ENCODE measurements at places on chromosomes 6 and 20. TPM values are rescaled to one million over a fixed set of nuclear protein-coding genes. Genes with fewer than 3 reads are reported as not detected.

HEY2 gene
- not detected for total RNA-seq

GRCh38 chr6:10963113-10963512 is 76.3 kb downstream of the SYCP2L start:
- H3K36me3 ChIP-seq = no peaks in the 10 kb centered on the region
- H3K4me3 ChIP-seq = no peak overlapping the region
- peaks cover 16% of the 10 kb centered on the region for H3K4me1 ChIP-seq
- no peaks in the 10 kb centered on the region for H3K27me3 ChIP-seq
- DNase-seq = no peak
- H3K27ac ChIP-seq = no peak overlapping the region

GRCh38 chr6:52909531-52909930 is at the start of gene GSTA3:
TSS of gene GSTA3 (minus strand) at chr6:52909698. CDS start at chr6:52905834, 3,864 bp downstream.
- DNase-seq = no peak
- H3K36me3 ChIP-seq = peaks cover 6% of the 10 kb centered on the region
- peaks cover 13% of the 10 kb centered on the region for H3K4me1 ChIP-seq
- no peak within 1 kb of the TSS for H3K27ac ChIP-seq
- peaks cover 6% of the 10 kb centered on the region for H3K27me3 ChIP-seq

DNA sequence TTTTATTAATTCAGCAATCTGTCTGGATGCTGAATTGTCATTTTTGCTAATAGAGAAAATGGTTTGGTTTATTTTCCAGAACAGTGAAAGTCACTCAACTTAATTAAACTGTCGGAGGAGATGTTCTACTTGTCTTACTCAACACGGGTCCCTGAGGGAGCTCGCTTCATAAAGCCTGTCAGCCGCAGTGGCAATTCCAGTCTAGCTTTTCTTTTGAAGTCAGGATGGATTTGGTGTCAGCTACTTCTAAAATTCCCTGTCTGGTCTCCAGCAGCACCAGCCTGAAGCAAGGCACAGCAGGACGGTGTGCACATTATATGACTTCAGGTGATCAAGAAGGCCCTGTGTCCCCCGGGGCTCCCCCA is 261.5 kb downstream of the SLC24A3 start:
- H3K4me1 ChIP-seq = no peaks in the 10 kb centered on the region
- no peaks in the 10 kb centered on the region for H3K36me3 ChIP-seq

TRIM10 gene
- not detected for total RNA-seq

- H3K27me3 ChIP-seq = peaks cover 1% of the 10 kb centered on the region
- no peak for DNase-seq
- H3K4me3 ChIP-seq = no peak overlapping the region
- H3K27ac ChIP-seq = peak overlapping the region; percentile 46
Observed at GRCh38 chr6:151005164-151005563, 139.7 kb downstream of the MTHFD1L start.

DNA sequence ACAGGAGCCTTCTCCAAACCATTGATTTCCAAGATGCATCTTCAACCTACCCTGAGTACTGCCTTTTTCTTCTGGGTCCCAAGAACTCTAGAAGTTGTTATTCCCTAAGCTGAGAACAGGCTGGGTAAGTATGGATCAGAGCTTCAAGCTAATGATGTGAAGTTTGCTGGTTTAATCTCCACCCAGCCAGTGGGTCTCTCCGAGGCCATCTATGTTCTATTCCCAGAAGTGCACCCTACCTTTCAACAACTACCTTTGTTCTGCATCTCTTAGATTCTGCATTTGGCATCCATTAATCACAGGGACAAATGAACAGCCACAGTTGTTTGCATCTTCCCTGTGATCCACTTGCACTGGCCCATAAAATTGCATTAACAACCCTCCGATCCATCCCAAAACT is 246.2 kb downstream of the HIVEP2 start:
- peaks cover 41% of the 10 kb centered on the region for H3K4me1 ChIP-seq
- no peaks in the 10 kb centered on the region for H3K36me3 ChIP-seq
- no peaks in the 10 kb centered on the region for H3K27me3 ChIP-seq
- no peak overlapping the region for H3K4me3 ChIP-seq

GRCh38 chr6:95227351-95227750 is 350.0 kb upstream of the MANEA start:
- H3K27me3 ChIP-seq = no peaks in the 10 kb centered on the region
- H3K4me3 ChIP-seq = no peak overlapping the region
- no peak for DNase-seq
- H3K36me3 ChIP-seq = no peaks in the 10 kb centered on the region

- H3K36me3 ChIP-seq = no peaks in the 10 kb centered on the region
- H3K27me3 ChIP-seq = peaks cover 1% of the 10 kb centered on the region
- H3K4me1 ChIP-seq = peaks cover 6% of the 10 kb centered on the region
- H3K4me3 ChIP-seq = no peak overlapping the region
- no peak for DNase-seq
Observed at GRCh38 chr20:20732641-20733040, 20.2 kb upstream of the RALGAPA2 start.

GRCh38 chr6:29827579-29828470 is at the start of gene HLA-G:
TSS of gene HLA-G (plus strand) at chr6:29827825. CDS start at chr6:29827845, 20 bp downstream.
- no peak for DNase-seq
- H3K27me3 ChIP-seq = peaks cover 50% of the 10 kb centered on the region

GRCh38 chr6:122663981-122664380 is 53.8 kb downstream of the PKIB start:
- H3K4me3 ChIP-seq = no peak overlapping the region
- H3K36me3 ChIP-seq = no peaks in the 10 kb centered on the region
- DNase-seq = no peak
- no peaks in the 10 kb centered on the region for H3K27me3 ChIP-seq
- no peak overlapping the region for H3K27ac ChIP-seq
- H3K4me1 ChIP-seq = no peaks in the 10 kb centered on the region

- no peak overlapping the region for H3K4me3 ChIP-seq
- no peak overlapping the region for H3K27ac ChIP-seq
- peaks cover 12% of the 10 kb centered on the region for H3K4me1 ChIP-seq
- H3K36me3 ChIP-seq = no peaks in the 10 kb centered on the region
- DNase-seq = no peak
Observed at GRCh38 chr6:112486454-112486853, 139.3 kb downstream of the RFPL4B start.

C6orf132 gene
- total RNA-seq = 5.6 TPM

MAD2L1BP gene
- 23.4 TPM for total RNA-seq

ADGRF4 gene
- not detected for total RNA-seq

SLC17A5 gene
- total RNA-seq = 20.9 TPM

GRCh38 chr6:124076336-124077048 is 272.8 kb downstream of the NKAIN2 start:
- H3K27ac ChIP-seq = no peak overlapping the region
- no peak for DNase-seq
- no peaks in the 10 kb centered on the region for H3K27me3 ChIP-seq
- no peaks in the 10 kb centered on the region for H3K4me1 ChIP-seq
- H3K4me3 ChIP-seq = no peak overlapping the region

WFDC12 gene
- total RNA-seq = not detected

GRCh38 chr6:33698494-33698893 is 13.0 kb downstream of the UQCC2 start:
- H3K4me1 ChIP-seq = peaks cover 61% of the 10 kb centered on the region
- DNase-seq = no peak

RIPPLY2 gene
- total RNA-seq = not detected

ROMO1 gene
- total RNA-seq = 258 TPM

DNA sequence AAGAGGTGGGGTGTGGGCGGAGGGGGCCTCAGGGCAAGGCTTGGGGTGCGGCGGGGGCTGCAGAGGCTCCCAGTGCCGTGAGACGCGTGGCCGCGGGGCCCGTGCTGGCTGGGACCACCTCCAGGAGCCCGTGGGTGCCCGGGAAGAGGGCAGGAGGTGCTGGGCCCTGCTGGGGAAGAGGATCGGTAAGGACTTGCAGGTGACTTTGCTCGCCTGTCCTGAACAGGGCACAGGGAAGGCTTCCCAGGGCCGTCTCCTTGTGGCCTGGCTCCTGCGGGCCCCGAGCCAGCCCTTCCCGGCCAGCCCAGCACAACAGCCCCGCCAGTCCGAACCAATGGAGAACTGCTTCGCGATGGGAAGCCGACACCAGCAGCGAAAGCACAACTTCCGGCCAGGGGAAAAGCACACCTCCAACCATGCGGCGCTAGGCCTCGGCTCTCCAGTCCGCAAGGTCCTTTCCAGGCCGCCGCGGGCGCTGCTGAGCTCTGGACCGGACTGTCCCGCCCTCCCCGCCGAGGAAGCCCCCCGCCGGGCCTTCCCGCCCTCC is 32.3 kb downstream of the IRF4 start:
- peaks cover 12% of the 10 kb centered on the region for H3K27me3 ChIP-seq
- H3K4me3 ChIP-seq = no peak overlapping the region
- peaks cover 6% of the 10 kb centered on the region for H3K36me3 ChIP-seq
- DNase-seq = no peak

DNA sequence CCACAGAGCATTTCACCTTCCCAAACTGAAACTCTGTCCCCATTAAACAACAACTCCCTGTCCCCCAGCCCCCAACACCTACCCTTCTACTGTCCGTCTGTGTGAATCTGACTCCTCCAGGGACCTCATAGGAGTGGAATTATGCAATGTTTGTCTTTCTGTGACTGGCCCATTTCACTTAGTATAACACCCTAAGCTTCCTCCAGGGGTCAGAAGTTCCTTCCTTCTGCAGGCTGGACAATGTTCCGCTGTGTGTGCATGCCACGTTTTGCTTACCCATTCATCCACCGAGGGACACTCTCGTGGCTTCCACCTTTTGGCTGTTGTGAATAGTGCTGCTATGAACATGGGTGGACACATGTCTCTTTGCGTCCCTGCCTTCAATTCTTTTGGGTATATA is 37.6 kb upstream of the MPC1 start:
- DNase-seq = no peak
- no peak overlapping the region for H3K27ac ChIP-seq
- no peaks in the 10 kb centered on the region for H3K36me3 ChIP-seq
- H3K4me1 ChIP-seq = peaks cover 6% of the 10 kb centered on the region
- H3K27me3 ChIP-seq = no peaks in the 10 kb centered on the region
- H3K4me3 ChIP-seq = no peak overlapping the region

ULBP2 gene
- 16.3 TPM for total RNA-seq

- no peak for DNase-seq
- peak overlapping the region; percentile 69 for H3K27ac ChIP-seq
- peaks cover 4% of the 10 kb centered on the region for H3K36me3 ChIP-seq
- H3K27me3 ChIP-seq = no peaks in the 10 kb centered on the region
- peaks cover 21% of the 10 kb centered on the region for H3K4me1 ChIP-seq
Observed at GRCh38 chr6:14472986-14473337, 355.4 kb downstream of the CD83 start.

ULBP1 gene
- total RNA-seq = 9.7 TPM

DNA sequence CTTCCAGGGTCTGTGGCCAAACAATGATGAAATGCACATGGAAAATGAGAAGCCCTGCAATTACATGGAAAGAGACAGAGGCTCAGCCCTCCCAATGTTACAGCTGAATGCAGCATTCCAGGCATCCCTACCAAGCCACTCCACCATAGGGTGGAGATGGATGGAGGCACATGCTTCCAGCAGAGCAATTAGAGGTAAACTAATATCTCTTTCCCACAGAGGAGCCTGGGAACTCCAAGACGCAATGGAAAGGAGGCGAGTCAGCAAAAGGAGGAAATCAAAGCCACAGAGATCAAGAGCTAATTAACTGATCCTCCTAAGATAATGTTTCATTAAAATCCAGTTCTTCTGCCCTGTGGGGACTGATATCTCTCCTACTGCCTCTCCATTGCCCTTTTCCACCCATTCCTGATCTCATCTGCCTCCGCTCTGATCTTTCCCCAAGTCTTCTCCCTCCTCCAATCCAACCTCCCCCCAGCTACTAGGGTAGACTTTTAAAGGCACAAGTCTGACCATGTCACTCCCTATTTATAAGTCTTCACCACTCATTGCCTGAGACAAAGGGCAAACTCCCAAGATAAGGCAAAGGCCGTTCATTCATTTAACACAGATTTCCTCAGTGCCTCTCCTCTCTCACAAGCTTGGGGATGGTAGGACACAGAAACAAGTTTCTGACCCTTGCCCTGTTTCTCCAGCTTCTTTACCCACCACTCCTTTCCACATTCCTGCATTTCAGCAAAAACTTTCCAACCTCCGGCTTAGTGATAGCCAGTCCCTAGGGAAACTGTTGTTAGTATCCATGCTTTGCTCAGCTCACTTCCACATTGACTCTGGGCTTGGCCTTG is 14.3 kb upstream of the KCNB1 start:
- peaks cover 18% of the 10 kb centered on the region for H3K27me3 ChIP-seq
- H3K4me1 ChIP-seq = no peaks in the 10 kb centered on the region
- no peak overlapping the region for H3K27ac ChIP-seq
- H3K36me3 ChIP-seq = no peaks in the 10 kb centered on the region
